ENCODE measurements at places on chromosomes 1 and 21. TPM values are rescaled to one million over a fixed set of nuclear protein-coding genes. Genes with fewer than 3 reads are reported as not detected.

SLC6A9 gene
- 14.4 TPM for total RNA-seq

COL6A2 gene
- total RNA-seq: 138 TPM

CNIH4 gene
- total RNA-seq: 77.8 TPM

OR2L5 gene
- total RNA-seq: not detected

DNA sequence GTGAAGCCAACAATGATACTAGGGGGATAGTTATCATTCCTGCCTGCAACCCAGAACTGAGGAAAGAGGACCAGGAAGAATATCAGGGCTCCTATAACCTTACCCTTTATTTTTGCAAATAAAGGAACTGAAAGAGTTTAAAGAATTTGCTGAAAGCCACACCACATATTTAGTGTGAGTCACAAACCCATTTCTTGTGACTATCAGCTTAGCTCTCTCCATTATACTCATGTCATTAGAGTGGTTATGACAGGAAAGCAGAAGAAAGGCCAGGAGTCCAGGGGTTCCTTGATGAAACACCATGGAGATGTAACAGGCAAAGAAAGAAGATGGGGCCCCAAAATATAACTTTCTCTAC lies 141.1 kb upstream of the SAMSN1 start:
- DNase-seq: no peak

CCT3 gene
- total RNA-seq: 411 TPM

- DNase-seq: no peak
These were observed 106.4 kb downstream of the TGFBR3 start for GRCh38 chr1:91779548-91780021.

CHODL gene
- total RNA-seq: 1.2 TPM

GRCh38 chr21:23021481-23021880 lies 2023.3 kb downstream of the NCAM2 start:
- no peak for DNase-seq

DNA sequence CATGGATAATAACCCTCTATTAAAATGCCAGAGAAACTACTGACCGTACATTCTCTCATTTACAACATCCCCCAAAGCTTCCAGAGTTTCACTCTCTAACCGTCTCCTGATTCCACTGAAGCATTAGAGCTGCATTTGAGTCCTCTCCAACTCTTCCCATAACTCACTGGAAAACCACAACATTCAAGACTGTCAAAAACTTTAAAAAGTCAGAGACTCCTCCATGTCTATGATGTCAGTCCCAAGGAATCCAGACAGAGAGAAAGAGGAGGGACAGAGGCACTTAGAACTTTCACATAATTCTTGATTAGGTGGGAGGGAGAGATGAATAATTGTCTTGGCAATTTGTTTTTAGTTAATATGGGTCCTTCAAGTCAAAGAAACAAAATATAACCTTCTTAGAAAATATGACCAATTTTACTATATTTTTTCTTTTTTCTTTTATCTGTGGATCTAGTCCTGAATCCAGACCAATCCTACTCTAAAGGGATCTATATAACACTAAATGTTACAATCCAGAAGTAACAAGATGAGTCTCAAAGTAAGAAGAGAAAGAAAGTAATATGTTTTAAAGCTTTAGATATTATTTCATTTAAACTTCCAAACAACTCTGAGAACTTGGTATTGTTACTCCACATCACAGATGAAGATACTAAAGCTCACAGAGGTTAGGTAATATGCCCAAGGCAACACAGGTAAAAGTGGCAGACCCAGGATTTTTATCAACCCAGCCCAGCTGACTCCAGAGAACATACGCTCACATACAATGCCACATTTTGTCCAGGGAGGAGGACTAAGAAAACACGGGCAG lies 23.8 kb downstream of the OTUD7B start:
- DNase-seq: no peak

NCF2 gene
- total RNA-seq: 0.41 TPM

DNA sequence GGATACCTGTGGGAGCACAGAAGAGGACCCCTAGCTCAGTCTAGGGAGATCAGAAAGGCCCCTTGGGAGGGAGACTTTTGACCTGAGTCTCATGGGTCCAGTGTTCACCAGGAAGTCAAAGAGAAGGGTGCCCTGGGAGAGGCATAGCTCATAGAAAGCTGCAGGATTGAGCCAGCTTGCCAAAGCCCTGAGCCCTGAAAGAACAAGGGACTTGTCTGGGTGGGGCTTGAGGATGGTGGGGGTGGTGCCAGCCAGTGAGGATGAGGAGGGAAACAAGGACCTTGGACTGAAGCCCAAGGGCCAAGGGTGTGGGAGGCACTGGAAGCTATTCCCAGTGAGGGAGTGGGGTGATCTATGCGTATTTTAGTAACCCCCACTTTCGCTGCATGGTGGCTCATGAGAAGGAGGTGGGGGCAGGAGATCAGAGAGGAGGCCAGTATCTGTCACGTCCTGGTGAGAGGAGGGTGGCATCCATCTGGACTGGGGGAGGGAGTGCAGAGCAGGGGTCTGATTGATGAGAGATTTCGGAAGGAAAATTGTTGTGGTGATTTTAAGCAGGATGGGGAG lies 28.4 kb downstream of the DMBX1 start:
- DNase-seq: no peak

- no peak for DNase-seq
These were observed 282.8 kb upstream of the PKN2 start for GRCh38 chr1:88401313-88401712.

GRCh38 chr1:200228081-200228480 lies 181.8 kb downstream of the ZNF281 start:
- no peak for DNase-seq

PAQR7 gene
- 9.1 TPM for total RNA-seq
